ENCODE measurements at places on chromosomes 6 and 20. TPM values are rescaled to one million over a fixed set of nuclear protein-coding genes. Genes with fewer than 3 reads are reported as not detected.

Gene SNAI1
- 7.9 TPM for total RNA-seq

Gene CASS4
- total RNA-seq: 9.1 TPM

Gene TNNC2
- total RNA-seq: 1.3 TPM

Gene MEP1A
- total RNA-seq: under 0.01 TPM

Gene MCM8
- 10.0 TPM for total RNA-seq

Gene AGPAT4
- total RNA-seq: 13.1 TPM

Gene HLA-DPA1
- 91.5 TPM for total RNA-seq

Gene GHRH
- total RNA-seq: not detected

Gene DYNLT2
- not detected for total RNA-seq

DNA sequence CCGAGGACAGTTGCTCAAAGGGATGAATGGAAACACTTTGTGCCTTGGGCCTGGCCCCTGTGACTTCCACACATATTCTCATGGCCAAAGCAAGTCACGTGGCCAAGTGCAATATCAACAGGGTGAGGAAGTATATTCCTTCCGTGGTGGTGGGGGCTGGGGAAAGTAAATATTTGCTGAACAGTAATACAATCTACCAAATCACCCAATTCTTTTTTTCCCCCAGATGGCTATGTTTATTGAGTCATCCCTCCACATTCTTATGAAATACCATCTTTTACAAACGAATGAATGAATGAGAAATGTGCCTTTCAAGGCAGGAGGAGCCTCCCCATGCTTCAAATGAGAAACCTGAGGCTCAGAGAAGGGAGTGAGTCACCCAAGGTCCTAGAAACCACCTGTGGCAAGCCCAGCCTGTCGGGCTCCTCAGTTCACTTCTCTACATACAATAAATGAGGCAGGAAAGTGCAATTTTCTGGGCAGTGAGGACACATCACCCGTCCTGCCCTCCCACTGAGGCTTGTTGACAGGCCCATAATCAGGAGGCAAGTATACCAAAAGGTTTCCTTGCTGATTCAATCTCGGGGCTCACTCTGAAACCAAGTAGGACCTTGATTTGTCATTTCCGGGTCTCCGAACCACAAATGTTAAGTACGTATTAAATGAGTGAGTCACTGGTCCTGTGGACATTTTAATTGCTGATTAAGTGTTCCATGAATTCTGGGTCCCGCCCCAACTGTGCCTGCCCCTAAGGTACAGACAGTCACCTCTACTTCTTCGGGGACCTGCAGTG, 25.3 kb upstream of the TOP1 start:
- H3K36me3 ChIP-seq: no peaks in the 10 kb centered on the region
- H3K4me1 ChIP-seq: no peaks in the 10 kb centered on the region
- peak overlapping the region; percentile 75 for H3K27ac ChIP-seq
- H3K27me3 ChIP-seq: no peaks in the 10 kb centered on the region
- peak; percentile 84 for DNase-seq

DNA sequence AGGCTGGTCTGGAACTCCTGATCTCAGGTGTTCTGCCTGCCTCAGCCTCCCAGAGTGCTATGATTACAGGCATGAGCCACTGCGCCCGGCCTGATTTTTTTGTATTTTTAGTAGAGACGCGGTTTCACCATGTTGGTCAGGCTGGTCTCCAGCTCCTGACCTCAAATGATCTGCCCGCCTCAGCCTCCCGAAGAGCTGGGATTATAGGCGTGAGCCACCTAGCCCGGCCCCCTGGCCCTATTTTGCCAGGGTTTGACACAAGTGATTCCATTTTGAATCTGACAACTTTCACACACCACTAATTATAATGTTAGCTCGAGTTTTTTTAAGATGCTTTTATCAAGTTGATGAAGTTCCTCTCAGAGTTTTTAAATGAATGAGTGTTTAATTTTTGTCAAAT, 25.6 kb downstream of the TTLL9 start:
- DNase-seq: no peak
- H3K27ac ChIP-seq: peak overlapping the region; percentile 77
- no peaks in the 10 kb centered on the region for H3K4me1 ChIP-seq
- H3K36me3 ChIP-seq: no peaks in the 10 kb centered on the region
- H3K27me3 ChIP-seq: no peaks in the 10 kb centered on the region

GRCh38 chr6:106159531-106159940, 73.4 kb downstream of the PRDM1 start:
- no peaks in the 10 kb centered on the region for H3K27me3 ChIP-seq
- H3K4me3 ChIP-seq: no peak overlapping the region
- no peak overlapping the region for H3K27ac ChIP-seq
- H3K4me1 ChIP-seq: no peaks in the 10 kb centered on the region

DNA sequence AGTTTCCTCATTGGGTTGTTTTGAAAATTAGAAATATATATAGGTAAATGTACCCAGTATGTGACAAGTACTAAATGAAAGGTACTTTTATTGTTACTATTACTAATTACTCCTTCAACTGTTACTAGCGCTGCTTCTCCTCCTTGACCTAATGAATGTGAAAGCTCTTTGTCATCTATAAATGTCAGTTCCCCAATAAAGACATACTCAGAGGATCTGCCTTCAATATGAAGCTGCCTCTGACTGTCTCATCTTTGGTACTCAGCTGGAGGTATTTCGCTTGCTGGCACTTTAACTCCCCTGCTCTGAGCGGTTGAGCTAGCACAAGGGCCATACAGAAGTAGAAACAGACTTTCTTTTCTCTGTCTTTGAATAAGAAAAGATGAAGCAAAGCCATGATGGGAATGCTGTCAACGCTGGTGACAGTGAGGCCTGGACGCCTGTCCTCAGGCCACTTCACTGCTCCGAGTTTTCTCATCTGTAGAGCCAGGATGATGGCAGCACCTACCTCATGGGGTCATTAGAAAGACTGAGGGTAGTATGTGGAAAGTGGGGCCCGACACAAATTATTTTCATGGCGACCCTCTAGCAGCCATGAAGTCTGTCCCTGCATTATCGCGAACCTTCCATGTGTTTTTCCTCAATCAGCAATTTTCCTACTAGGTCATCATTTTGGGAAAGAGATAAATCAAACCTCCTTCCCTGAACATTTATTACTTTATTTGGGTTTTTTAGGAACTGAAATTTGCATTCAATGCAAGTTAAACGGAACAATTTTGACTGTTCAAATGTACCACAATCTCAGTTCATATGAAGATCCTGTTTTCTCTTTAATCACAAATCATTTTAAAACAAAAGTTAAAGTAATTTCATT, 55.9 kb upstream of the SNX9 start:
- DNase-seq: no peak
- no peaks in the 10 kb centered on the region for H3K36me3 ChIP-seq
- no peaks in the 10 kb centered on the region for H3K27me3 ChIP-seq
- peak overlapping the region; percentile 91 for H3K27ac ChIP-seq

DNA sequence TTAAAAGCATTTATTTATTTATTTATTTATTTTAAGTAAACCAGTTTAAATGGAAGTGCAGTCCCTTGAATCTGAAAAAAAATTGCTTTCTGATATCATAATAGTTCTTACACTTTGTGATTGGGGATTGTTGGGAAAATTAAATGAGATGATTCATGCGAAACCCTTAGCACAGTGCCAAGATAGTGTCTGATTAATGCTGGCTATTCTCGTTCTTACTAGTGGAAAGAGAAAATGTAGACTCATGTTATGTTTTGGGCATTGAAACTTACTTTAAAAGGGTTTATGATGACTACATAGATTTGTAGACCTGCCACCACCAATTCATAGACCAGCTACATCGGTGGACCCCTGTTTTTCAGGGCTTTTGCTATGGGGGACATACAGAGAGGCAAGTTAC, 229.2 kb upstream of the ZFP64 start:
- no peaks in the 10 kb centered on the region for H3K27me3 ChIP-seq
- DNase-seq: no peak

DNA sequence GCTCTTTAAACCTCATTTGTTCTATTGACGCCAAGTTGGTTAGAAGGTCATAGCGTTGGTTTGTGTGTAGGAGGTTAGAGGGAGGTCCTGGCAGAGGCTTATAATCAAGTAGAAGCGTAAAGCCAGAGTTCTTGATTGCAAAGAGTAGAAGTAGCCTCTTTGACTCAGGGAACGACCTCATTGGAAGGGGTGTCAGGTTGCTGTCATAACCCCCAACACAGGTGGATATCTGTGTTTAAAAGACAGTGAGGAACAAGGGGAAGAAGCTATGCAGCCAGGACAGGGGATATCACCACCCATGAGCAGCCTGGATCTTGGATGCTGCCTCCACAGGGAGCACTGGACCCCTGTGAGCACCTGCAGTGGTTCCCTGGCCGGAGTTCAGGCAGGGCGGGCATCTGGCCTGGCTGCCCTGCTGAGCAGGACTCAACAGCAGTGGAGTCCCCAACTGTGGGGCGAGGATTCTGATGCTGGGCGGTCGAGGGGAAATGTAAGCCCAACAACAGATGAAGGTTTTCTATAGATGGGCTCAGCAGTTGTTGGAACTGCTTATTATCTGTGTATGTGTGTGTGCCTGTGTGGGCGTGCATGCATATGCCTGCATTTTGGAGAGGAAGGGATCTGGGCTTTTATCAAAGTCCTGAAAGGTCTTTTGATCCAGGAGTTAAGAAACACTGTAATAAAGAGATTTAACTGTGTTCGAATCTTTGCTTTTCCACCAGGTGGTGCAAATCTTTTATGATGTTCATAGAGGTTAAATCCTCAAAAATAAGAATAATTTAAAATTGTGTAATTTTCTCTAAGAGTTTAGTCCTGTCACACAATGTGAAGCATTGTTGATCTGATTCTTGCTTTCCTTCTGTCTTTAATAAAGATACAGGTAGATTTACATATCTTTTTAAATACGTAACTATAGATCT, 27.7 kb downstream of the HIVEP1 start:
- H3K4me3 ChIP-seq: no peak overlapping the region
- DNase-seq: no peak
- H3K36me3 ChIP-seq: no peaks in the 10 kb centered on the region
- H3K27ac ChIP-seq: no peak overlapping the region
- no peaks in the 10 kb centered on the region for H3K4me1 ChIP-seq

GRCh38 chr6:121849477-121849876, 414.0 kb downstream of the GJA1 start:
- no peaks in the 10 kb centered on the region for H3K4me1 ChIP-seq
- H3K4me3 ChIP-seq: no peak overlapping the region
- H3K27ac ChIP-seq: no peak overlapping the region

- peaks cover 14% of the 10 kb centered on the region for H3K4me1 ChIP-seq
- no peak overlapping the region for H3K4me3 ChIP-seq
- peak overlapping the region; percentile 91 for H3K27ac ChIP-seq
- no peak for DNase-seq
These were observed 5.2 kb downstream of the SDC4 start for GRCh38 chr20:45342855-45343531.

- H3K27me3 ChIP-seq: no peaks in the 10 kb centered on the region
- no peak for DNase-seq
- no peaks in the 10 kb centered on the region for H3K36me3 ChIP-seq
- H3K4me1 ChIP-seq: no peaks in the 10 kb centered on the region
These were observed 245.9 kb upstream of the FOXQ1 start for GRCh38 chr6:1065986-1066385.

DNA sequence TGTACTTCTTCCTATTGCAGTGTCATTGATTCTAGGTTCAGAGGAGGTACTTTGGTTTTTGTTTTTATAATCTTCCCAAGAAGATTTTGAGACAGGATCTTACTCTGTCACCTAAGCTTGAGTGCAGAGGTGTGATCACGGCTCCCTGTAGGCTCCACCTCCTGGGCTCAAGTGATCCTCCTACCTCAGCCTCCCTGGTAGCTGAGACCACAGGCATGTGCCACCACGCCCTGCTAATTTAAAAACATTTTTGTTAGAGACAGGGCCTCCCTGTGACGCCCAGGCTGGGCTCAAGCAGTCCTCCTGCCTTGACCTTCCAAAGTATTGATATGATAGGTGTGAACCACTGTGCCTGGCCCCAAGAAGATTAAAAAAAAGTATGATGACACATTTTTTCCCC, 3.4 kb upstream of the SLC17A5 start:
- no peaks in the 10 kb centered on the region for H3K27me3 ChIP-seq
- H3K4me1 ChIP-seq: peaks cover 7% of the 10 kb centered on the region
- no peak for DNase-seq
- H3K27ac ChIP-seq: no peak overlapping the region
- H3K4me3 ChIP-seq: no peak overlapping the region

DNA sequence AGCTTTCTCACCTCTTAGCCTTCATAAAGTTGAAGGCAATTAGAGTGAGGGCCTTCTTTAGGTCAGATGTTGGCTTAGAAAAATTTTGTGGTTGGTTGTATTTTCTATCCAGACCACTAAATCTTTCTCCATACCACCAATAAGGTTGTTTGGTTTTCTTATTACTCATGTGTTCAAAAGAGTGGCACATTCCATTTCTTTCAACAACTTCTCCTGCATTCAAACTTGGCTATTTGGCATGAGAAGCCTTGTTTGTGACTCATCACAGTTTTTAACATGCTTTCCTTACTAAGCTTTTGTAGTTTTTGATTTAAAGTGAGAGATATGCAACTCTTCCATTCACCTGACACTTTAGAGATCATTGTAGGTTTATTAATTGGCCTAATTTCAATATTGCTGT, 949.6 kb downstream of the TBC1D32 start:
- DNase-seq: no peak
- H3K4me1 ChIP-seq: no peaks in the 10 kb centered on the region
- H3K36me3 ChIP-seq: no peaks in the 10 kb centered on the region
- H3K27me3 ChIP-seq: no peaks in the 10 kb centered on the region
- no peak overlapping the region for H3K4me3 ChIP-seq

- no peak for DNase-seq
- H3K27me3 ChIP-seq: no peaks in the 10 kb centered on the region
- no peaks in the 10 kb centered on the region for H3K4me1 ChIP-seq
- H3K36me3 ChIP-seq: no peaks in the 10 kb centered on the region
These were observed 158.3 kb upstream of the OGFRL1 start for GRCh38 chr6:71130277-71130676.

- no peak overlapping the region for H3K4me3 ChIP-seq
- no peaks in the 10 kb centered on the region for H3K36me3 ChIP-seq
- H3K27ac ChIP-seq: no peak overlapping the region
- no peak for DNase-seq
These were observed 584.1 kb downstream of the TFAP2A start for GRCh38 chr6:9830808-9831207.

- DNase-seq: no peak
- H3K4me3 ChIP-seq: no peak overlapping the region
- H3K27ac ChIP-seq: no peak overlapping the region
- H3K27me3 ChIP-seq: no peaks in the 10 kb centered on the region
- no peaks in the 10 kb centered on the region for H3K36me3 ChIP-seq
- no peaks in the 10 kb centered on the region for H3K4me1 ChIP-seq
These were observed 517.3 kb upstream of the PTCHD4 start for GRCh38 chr6:48628316-48628715.

GRCh38 chr6:5366941-5367340, 105.6 kb downstream of the FARS2 start:
- H3K4me3 ChIP-seq: no peak overlapping the region
- H3K27me3 ChIP-seq: no peaks in the 10 kb centered on the region
- no peaks in the 10 kb centered on the region for H3K4me1 ChIP-seq
- H3K27ac ChIP-seq: no peak overlapping the region
